ENCODE measurements at places on chromosomes 2 and 18.

GRCh38 chr2:65081232-65081685 is 25.0 kb downstream of the CEP68 start:
- no peak for DNase-seq

GRCh38 chr2:226215902-226216503 is 583.6 kb downstream of the IRS1 start:
- peak; percentile 3 for DNase-seq

DNA sequence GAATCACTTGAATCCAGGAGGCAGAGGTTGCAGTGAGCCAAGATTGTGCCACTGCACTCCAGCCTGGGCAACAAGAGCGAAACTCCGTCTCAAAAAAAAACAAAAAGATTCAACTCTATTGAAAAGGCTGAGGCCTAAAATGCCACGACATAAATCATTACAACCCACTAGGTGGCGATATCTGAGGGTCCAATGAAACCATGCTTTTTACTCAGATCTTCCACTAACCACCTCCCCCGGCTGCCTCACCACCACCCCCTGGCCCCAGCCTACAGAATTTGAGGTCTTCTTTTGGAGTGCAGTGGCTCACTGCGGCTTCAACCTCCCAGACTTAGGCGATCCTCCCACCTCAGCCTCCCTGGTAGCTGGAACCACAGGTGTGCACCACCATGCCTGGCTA is 57.5 kb downstream of the AP1S3 start:
- peak; percentile 53 for DNase-seq

DNA sequence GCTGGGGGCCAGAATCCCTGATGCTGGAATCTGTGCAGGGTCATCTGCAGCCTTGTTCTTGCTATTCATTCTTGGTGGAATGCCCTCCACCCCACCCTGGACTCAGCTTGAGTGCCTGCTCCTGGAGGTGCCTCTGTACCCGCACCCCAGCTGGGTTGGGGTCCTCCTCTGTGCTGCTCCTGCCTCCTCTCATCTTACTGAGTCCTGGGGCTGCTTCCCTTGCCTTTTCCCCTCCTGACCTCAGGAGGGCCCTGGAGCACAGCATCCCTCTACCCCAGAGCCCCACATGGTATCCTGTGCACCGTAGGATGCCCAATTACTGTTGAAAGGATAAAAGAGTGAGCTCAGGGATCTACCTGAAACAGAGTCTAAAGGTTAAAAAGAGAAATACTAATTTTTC is 81.6 kb downstream of the CIB4 start:
- no peak for DNase-seq

DNA sequence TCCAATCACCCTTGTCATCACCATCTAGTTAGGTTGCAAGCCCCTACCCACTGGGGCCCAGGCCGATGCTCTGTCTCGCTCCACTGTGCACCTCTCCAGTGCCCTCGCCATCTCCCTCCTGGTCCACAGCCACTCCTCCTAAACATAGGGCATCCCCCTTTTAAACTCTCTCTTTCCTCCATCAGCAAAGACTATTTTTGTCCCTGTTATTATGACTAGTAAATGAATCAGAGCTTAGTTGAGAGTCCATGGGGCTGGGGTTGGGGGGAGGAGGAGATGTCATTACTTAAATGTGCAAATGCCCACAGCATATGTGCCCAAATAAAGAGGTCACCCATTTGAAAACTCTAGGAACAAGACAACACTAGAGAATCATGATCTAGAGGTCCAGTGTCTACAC is 167.4 kb downstream of the TRABD2A start:
- DNase-seq, result no peak

GRCh38 chr2:70247364-70248180 is 856 bp downstream of the TIA1 start:
- no peak for DNase-seq

GRCh38 chr18:36643061-36643460 is 185.7 kb downstream of the TPGS2 start:
- DNase-seq, result no peak

DNA sequence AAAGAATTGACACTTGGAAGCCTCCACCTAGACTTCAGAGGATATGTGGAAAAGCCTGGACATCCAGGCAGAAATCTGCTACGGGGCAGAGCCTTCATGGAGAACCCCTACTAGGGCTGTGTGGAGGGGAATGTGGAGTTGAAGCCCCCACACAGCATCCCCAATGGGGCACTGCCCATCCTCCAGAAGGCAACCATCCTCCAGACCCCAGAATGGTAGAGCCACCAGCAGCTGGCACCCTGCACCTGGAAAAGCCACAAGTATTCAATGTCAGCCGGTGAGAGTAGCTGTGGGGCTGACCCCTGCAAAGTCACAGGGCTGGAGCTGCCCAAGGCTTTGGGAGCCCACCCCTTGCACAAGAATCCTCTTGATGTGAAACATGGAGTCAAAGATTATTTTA is 53.6 kb upstream of the SNTG2 start:
- no peak for DNase-seq

DNA sequence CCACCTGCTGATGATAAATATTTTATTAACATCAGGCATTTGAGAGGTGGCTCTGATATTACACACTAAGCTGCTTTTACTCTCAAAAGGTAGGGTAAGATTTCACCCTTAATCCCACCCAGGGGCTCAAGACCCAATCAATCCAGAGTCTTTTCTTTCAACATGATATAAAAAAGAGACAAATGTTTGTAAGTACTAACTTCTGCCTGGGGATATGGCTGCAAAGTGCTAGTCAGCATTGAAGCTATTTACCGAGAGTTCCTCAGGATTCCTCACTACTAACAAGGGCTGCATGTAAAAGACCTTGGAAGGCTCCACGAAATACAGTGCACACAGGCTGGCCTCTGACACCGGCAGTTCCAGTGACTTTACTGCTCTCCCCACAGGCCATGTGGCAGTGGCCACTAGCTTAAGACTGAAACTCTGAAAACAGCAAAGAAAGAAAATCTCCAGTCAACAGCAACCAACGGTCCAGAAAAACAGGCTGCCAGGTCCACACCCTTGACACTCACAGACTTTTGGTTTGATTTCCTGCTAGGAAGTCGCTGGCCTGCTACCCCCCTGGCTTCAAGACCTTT is 11.2 kb downstream of the MREG start:
- DNase-seq, result no peak

DNA sequence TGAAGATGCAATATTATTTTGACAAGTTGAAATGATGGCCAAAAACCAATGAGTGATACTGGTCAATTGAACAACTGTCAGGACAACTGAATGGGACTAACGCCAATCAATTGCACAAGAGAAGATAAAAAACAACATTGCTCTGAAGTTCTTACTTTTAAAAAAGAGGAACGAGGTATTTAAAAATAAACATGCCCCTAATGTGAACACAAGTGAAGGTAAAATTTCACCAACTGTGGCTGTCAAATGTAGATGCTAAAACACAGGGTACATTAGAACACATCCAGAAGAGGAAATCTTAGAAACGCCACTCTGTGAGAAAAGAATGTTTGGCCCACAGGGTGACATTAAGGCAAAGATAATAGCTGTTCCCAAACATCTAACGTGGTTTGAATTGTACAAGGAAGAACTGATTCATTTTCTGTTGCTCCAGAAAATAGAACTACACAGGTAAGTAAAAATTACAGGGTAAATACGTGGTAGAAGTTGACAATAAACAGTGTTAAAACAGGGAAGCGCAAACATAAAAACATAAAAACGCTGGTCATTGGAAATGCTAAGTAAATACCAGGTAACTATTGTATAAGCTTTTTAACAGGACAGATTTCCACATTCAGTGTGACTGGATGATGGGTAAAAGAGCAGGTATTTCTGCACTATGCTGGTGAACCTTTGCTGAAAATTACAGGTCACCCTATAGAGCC is 20.3 kb downstream of the LONRF2 start:
- DNase-seq, result no peak

DNA sequence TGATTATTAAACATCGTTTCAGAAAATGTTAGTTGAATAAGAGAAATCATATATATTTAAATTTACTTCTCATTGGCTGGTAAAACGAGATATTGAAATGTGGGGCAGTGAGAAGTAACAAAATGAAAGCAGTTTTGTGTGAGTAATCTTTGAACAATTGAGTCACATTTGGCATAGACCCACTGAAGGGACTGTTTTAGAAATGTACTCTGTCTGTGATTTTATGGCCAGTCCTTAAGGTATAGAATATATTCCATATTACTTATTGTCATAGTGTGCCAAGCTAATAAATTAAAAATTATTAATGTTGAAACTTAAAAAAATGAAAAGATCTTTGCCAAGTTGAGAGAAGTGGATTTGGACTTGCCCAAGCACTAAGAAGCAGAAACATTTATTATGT is 222.4 kb upstream of the COL3A1 start:
- no peak for DNase-seq

GRCh38 chr2:36146765-36147164 is 208.8 kb upstream of the CRIM1 start:
- DNase-seq, result no peak

DNA sequence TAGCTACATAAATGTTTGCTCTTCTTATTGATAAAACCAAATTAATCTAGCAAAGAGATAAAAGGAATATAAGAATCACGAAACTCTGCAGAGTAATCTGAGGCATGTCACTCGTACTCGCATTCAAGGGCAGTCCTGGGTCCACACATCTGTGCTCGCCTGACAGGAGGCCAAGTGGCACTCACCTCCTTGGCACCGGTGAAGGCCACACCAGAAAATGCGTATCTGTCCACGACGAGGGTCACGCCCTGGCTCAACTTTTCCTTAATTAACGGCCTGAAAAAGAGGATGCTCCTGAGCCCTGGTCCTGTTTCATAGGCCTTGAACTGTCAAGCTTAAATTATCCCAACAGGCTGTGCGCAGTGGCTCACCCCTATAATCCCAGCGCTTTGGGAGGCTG is 6.6 kb downstream of the DTYMK start:
- DNase-seq, result no peak

GRCh38 chr2:235793163-235793752 is 299.4 kb downstream of the AGAP1 start:
- no peak for DNase-seq

- no peak for DNase-seq
These were observed 12.6 kb downstream of the NOP58 start for GRCh38 chr2:202278036-202278760.

DNA sequence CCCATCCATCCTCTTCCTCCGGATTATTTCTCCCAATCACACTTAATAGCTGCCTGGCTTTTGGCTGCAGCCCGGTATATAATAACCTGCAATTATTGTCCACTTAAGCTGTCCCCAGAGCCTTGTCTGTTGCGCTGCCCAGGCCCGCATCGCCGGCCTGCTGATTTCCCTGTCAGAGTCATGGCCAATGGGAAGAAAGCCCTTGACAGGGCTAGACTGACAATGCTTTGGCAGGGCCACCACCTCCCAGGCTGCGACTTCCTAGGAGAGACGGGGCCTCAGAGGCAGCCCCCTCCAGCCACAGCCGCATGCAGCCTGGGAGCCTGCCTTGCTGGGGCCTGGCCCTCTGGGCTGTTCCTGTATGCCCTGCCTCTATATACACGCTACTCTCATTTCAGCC is 10.0 kb upstream of the CELF4 start:
- DNase-seq, result no peak
